ENCODE measurements at places on chromosomes 13 and 19.

DNA sequence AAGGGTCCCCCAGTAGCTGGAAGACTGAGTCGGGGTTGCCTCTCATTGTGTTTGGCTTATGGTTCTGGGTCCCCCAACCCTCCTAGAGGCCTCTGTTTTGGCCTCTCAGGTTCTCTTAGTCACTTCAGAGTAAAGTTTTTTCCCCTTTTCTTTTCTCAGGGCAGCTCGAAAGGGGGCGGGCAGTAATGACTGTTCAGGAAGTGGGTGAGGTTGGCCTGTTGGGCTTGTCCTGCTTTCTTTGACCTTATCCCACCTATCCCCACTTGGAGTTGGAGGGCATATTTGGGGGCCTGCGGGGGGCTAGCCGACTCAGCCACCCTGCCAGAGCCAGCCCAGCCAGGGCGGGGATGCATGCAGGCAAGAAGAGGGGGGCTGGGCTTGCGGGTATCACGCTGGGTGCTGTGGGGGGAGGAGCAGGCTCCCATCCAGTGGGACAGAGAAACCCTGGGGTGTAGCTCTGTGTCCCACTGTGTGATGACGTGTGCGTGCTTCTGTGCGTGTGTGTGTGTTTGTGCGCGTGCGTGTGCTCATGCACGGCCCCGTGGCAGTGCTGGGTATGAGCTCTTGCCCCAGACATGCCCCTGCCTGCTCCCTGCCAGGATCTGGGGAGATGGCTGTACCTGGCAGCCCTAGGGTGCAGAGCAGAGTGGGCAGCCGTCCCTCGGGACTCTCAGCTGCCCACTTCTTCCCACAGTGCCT is 1.4 kb downstream of the CIC start:
- DNase-seq, result no peak

- no peak for DNase-seq
Measured at GRCh38 chr19:38011426-38011825, 104.4 kb downstream of the SIPA1L3 start.

- DNase-seq, result no peak
Measured at GRCh38 chr13:27339299-27339698, 68.7 kb downstream of the RASL11A start.

DNA sequence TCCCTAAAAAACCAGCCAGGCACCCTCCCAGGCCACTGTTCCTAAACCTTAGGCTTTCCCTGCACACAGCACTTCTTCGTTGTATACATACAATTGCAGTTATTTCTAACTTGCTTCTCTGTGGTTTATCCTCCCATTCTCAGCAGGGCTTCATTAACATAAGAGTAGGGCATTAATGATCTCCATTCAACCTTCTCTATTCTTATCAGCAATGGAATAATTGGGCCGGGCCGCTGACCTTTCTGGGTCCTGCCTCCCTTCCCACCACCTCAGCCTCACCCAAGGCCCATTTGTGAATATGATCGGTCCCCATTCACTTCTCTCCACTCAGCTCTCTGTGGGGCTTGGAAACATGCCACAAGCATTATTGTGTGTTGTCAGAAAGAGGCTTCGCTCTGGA is 184.2 kb downstream of the SUCLA2 start:
- DNase-seq, result no peak

DNA sequence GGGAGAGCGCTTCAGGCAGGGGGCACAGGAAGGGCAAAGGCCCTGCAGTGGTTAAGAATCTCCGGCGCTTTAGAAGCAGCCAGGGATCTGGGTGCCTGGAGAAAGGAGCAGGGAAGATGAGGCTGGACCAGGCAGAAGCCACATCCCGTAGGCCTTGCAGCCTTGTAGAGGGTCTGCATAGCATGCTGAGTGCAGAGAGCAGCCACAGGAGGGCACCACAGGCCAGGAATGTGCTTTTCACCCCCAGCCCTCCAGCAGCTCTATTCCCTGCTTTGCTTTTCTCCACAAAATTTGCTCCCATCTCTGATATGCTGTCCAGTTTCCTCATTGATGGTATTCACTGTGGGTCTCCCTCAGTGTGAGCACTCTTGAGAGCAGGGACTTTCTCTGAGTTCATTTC is 5.7 kb downstream of the WDR62 start:
- no peak for DNase-seq

DNA sequence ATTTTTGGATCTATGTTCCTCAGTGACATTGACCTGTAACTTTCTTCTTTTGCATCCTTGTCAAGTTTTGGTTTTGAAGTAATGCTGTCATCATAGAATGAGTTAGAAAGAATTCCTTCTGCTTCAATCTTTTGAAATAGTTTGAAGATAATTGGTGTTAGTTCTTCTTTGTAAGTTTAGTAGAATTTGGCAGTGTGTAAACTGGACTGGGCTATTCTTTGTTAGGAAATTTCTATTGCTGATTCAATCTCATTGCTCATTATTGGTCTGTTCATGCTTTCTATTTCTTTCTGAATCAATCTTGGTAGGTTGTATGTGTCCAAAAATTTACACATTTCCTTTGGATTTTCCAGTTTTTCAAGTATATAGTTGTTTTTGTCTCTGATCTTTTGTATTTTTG is 101.7 kb upstream of the SPRY2 start:
- no peak for DNase-seq

- no peak for DNase-seq
Measured at GRCh38 chr19:11281356-11282049, 14.5 kb upstream of the TSPAN16 start.

- no peak for DNase-seq
Measured at GRCh38 chr13:70616847-70617246, 508.6 kb upstream of the KLHL1 start.

GRCh38 chr13:98511435-98511834 is 65.5 kb downstream of the STK24 start:
- no peak for DNase-seq

DNA sequence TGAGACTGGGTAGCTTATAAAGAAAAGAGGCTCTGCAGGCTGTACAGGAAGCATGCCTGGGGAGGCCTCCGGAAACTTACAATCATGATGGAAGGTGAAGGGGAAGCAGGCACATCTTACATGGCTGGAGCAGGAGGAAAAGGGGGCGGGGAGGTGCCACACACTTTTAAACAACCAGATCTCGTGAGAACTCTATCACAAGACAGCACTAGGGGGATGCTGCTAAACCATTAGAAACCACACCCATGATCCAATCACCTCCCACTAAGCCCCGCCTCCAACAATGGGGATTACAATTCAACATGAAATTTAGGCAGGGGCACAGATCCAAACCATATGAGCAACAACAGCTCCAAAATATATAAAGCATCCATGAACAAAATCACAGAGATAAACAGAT is 46.5 kb upstream of the GTF2F2 start:
- DNase-seq, result peak; percentile 4

DNA sequence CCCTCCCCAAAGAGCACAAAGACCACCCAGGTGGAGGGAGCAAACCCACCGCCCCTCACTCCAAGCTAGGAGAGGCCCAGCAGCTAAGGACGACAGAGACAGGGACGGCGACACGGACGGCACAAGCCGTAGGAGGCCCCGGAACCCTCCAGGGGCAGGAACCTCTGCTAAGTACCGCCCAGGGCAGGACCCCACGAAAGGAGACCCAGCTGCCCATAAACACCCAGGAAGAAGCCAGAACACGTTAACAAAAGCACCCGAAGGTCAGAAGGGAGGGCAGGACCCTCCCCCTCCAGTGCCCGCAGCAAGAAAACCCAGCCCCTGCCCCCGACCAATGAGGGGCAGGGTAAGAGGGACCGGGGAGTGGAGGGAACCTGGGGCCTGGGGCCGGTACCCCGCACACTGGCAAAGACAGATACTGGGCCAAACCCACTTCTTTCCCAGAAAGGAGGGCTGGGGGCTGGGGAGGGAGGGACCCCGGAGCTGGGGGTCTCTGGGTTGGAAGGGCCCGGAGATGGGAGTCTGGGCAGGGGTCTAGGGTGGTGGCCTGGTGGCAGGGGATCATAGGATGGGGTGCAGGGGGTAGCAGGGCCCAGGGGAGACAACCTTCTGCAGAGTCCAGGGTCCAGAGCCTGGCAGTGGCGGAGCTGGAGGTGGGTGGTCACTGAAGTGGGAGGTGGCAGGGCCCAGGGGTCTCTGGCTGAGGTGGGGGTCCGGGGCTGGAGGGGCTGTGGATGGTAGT is 2.4 kb downstream of the BTBD2 start:
- DNase-seq, result no peak

GRCh38 chr19:45245334-45245787 is at the start of gene EXOC3L2:
EXOC3L2 (minus strand) TSS chr19:45245407; CDS start chr19:45239045, 6,362 bp downstream.
- no peak for DNase-seq

DNA sequence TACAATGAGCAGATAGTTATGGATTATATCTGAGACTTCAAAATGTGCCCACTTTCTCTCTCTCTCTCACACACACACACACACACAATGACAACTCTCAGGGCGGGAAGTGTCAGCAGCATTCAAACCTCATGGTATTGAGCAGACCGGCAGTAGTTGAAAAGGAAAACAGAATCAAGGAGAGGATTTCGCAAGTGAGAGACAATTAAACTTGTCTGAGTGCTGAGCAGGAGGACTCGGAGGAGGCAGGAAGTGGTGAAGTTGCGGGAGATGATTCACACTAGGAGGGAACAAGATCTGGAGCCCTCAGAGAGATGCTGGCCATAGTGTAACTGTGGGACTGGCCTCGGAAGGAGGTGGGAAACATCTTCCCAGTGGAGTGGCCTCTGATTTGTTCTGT is 353.1 kb downstream of the EFNB2 start:
- no peak for DNase-seq

GRCh38 chr13:113774177-113775107 is 15.4 kb downstream of the TMEM255B start:
- no peak for DNase-seq

DNA sequence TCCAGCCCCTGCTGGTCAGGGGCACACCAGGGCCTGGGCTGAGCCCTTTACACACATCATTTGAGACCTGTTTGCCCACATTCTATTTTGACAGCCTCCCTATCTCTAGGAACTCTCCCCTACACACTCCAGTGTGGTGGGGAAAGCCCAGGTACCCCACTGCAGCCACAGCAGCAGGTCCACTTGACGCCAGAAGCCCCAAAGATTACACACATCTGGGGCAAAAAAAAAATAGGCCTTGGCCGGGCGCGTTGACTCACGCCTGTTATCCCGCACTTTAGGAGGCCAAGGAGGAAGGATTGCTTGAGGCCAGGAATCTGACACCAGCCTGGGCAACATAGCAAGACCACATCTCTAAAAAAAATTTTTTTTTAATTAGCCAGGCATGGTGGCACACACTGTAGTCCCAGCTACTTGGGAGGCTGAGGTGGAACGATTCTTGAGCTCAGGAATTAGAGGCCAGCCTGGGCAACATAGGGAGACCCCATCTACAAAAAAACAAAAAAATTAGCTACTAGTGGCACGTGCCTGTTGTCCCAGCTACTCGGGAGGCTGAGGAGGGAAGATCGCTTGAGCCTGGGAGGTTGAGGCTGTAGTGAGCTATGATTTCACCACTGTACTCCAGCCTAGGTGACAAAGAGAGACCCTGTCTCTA is 18.0 kb upstream of the CD22 start:
- DNase-seq, result no peak

- DNase-seq, result no peak
Measured at GRCh38 chr19:30105727-30106126, 163.7 kb downstream of the URI1 start.

DNA sequence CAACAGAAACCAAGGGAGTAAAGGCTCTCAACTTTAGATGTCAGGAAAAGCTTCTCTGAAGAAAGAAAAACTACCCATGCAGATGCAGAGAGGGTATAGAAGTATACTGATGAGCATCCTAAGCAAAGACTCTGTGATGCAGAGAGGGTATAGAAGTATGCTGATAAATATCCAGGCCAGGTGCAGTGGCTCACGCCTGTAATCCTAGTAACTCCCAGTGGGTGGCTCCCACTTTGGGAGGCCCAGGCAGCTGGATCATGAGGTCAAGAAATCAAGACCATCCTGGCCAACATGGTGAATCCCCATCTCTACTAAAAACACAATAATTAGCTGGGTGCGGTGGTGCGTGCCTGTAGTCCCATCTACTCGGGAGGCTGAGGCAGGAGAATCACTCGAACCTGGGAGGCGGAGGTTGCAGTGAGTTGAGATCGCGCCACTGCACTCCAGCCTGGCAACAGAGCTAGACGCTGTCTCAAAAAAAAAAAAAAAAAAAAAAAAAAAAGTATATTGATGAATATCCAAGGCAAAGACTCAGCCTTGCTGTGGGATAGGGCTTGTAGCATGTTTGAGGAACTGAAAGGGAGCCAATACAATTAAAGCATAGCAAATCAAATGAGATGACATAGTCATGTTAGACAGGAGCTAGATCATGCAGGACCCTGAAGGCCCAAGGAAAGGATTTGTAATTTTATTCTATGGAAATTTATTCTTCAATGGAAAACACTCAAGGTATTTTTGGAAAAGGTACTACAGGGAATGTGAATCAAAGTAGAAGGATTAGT is 14.9 kb downstream of the UBL3 start:
- no peak for DNase-seq

GRCh38 chr19:49936549-49936948 is 7.2 kb upstream of the NUP62 start:
- DNase-seq, result no peak
